ENCODE measurements at places on chromosomes 12 and 14.

DNA sequence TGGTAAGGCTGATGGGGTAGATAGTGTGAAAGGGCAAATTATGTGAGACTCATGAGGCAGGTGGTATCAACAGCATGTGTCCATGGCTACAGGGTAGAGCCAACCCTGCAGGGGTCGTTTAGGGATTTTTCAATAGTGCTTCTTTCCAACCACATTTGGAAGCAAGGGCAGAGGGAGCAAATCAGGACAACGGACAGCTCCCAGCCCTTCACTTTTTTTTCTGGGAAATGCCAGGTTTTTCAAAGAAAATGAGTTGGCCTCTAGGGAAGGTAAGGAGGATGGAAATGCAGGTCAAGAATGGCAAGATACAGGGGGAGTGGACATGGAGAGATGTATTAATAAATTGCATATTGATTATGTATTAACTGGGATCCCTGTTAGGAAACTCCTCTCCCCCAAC is 4.9 kb upstream of the CMA1 start:
- no peak for DNase-seq

GRCh38 chr12:110677206-110677911 is 11.6 kb downstream of the HVCN1 start:
- DNase-seq: no peak

DNA sequence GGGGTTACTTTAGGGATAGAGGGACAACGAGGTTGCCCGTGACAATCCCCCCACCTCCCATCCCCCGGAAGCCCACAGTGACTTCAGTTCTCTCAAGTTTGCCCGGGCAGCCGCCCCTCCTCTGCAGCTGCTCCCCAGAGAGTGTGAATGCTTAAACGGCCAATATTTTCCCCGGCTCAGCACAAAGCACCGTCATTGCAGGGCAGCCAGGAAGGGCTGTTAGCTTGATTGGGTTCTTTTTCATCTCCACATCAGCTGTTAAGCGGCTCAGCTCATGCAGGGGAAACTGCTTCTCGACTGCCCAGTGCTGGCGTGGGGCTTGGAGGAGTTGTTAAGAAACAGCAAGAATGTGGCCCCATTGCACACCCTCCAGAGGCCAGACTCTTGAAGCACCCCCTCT is 120.5 kb upstream of the NCOR2 start:
- DNase-seq: no peak

GRCh38 chr12:129550353-129550752 is 353.5 kb downstream of the TMEM132D start:
- no peak for DNase-seq

DNA sequence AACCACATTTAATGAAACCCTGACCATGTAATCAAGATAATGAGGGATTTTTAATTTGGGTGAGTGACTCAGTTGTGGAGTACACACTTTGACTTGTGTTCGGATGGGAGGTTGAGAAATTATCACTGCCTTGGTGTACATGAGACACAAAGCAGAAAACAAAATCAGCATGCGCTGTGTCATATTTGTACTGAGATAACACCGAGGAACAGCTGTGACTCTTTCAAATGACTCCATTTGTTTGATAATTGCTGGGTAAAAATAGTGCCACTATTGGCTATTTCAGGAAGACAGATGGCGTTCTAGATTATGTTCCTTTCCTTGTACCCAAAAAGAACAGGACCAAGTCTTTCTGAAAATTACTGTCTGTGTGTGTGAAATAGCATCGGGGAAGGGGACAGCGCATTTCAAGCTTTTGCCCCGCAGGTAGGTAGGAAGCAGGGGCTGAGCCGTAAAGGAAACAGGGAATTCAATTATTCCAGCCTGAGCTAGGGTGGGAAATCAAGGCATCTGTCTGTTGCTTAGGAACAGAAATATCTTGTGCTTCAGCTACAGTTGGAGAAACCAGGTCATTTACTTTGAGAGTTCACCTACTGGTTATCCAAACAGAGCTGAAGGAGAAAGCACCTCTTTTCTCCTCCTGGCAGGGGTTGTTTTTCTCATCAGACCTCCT is 114.3 kb downstream of the SNAPC1 start:
- DNase-seq: no peak

DNA sequence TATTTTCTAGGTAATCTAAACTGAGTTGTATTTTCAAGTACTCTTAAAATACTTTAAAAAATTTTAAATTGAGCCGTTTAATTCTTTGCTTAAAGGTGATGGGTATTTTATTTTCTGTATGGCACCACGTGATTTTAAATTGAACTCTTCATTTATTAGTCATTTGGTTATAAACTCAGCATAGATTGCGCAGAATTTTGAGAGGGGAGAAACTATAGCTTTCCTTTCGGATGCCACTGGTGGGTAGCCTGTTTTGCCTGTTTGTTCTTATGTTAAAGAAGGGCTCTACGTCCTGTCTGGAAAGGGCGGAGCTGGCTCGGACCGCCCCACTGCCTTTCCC is 411 bp upstream of the STYX start:
- DNase-seq: no peak

GRCh38 chr12:53207042-53207441 is at the start of gene ITGB7:
Gene ITGB7 (minus strand): TSS chr12:53207251. CDS start chr12:53200443, 6,808 bp downstream.
- no peak for DNase-seq

DNA sequence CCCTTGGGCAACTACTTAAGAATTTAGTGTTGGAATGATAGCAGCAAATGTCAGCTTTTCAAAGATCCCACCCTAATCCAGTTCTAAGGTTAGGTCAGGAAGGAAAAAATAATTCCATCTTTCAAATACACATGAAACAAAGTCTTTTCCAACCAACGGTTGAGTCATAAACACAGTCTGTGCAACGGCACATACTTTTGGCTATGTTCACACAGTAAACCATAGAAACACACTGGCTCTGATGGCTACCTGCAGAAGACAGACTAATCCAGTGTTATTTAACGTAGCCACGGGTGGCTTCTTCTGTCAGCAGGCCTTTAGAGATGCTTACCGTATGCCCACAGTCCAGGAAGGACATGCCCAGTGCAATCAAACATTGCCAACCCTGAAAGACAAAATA is 35.7 kb downstream of the HIGD1C start:
- DNase-seq: no peak

GRCh38 chr14:68679746-68680467 is 113.0 kb downstream of the ZFP36L1 start:
- DNase-seq: no peak

DNA sequence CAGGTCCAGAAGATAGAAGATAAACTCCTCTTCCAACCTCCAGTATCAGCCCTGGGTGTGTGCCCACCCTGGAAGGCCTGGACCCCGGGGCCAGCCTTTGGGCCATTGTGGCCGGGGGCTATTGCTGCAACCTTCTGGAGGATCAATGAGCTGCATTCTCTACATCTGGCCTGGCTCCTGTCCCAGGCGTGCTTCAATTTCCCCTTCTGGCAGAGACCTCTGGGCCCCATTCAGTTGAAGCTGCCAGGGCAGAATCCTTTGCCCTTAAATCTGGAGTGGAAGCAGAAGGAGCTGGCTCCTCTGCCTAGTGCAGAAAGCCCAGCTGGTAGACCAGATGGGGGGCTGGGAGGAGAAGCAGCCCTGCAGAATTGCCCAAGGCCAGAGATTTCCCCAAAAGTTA is 10.0 kb downstream of the NYNRIN start:
- no peak for DNase-seq

DNA sequence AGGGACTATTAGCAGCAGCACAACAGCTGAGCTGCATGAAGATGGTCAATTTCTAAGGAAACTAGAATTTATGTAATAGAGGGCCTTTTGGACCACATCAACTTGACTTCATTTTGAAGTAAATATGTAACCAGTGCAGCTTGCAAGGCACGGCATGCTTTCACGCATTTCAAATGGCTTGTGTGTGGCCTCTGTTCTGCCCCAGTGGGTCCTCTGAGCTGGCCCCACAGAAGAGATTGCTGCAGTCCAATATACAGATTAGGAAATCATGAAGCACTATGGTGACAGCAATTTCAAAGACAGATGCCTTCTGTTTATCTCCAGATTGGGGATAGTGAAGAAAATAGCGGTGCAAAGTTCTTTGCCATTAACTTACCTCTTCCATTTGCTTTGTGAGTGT is 101.4 kb downstream of the PDZRN4 start:
- DNase-seq: no peak

GRCh38 chr12:12786706-12787601 is 1.5 kb downstream of the APOLD1 start:
- DNase-seq: peak; percentile 53

GRCh38 chr12:31895449-31896150 is 63.6 kb upstream of the RESF1 start:
- DNase-seq: no peak

- DNase-seq: no peak
These were observed 368.9 kb upstream of the TMPO start for GRCh38 chr12:98146487-98146886.

DNA sequence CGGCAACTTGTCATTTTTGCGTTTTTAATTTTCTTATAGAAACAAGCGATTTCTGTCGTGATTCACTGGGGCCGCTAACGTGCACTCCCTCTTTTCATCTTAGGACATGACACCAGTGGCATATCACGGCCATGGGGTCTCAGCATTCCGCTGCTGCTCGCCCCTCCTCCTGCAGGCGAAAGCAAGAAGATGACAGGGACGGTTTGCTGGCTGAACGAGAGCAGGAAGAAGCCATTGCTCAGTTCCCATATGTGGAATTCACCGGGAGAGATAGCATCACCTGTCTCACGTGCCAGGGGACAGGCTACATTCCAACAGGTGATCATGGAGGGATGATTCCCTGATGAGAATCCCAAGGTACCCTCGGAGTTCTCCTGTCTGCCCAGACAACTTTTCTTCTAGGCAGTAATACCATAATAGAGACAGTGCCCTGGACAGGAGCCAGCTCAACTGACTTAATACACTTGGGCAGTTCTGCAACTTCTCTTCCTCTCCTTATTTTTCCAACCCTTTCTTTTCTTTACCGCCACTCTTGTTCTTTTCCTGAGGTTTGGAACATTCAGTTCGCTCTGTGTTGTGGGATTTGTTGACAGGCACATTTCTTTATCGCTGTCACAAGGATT is 821 bp downstream of the TMEM106C start:
- no peak for DNase-seq

- DNase-seq: no peak
These were observed 824 bp downstream of the OAS1 start for GRCh38 chr12:112907415-112908157.

DNA sequence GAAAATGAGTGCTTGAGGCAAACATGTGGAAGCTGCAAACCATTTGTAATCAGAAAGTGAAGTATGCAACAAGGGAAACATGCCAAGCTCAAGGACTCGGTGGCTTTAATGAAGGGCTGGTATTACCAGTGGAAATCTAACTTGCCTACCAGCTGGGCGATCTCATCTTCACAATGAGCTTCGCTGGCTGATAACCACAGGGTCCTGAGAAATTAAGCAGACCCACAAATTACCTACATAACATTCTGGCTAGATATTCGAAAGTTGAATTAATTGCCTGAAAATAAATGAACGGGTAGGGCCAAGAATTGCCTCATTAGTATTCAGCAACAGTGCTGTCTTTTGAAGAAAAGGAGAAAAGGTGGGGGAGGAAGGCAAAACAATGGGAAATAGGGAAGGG is 439.4 kb downstream of the PDZRN4 start:
- DNase-seq: no peak

DNA sequence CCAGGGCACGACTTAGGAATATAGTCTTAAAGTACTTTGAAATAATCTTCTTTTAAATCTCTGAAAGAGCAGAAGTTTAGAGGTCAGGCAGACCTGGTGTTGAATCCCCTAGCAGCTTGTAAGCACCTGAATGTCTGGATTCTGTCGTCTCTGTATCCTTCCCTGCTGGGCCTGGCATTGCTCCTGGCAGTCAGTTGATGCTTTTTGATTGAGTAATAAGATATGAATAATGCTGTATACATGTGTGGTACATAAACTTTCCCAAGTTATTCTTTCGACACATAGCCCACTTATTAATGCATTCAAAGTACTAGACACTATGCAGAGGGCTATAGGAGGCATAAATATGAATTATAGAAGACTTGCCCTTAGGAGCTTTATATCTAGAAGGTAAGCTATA is 31.4 kb downstream of the EVL start:
- no peak for DNase-seq

DNA sequence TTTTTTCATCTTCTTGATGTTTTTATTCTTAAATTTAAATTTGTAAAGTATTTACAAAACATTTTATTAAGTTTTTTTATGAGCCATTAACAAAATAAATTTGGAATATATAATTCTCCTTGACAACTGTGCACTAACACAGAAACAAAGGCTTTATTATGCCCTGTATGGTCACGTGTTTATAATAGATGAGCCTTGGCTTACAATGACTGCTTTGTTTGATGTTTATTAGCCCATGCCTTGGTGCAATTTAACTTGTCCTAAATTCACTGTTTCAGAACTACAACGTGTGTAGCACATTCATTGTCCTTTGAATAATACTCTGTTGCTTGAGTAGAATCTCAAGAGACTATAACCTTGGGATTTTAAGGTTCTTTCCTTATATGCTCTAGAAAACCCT is 59.8 kb downstream of the CNTN1 start:
- no peak for DNase-seq

GRCh38 chr14:64634558-64634957 is 69.7 kb upstream of the PLEKHG3 start:
- no peak for DNase-seq

GRCh38 chr12:9625019-9625418 is 17.3 kb upstream of the KLRB1 start:
- DNase-seq: no peak

DNA sequence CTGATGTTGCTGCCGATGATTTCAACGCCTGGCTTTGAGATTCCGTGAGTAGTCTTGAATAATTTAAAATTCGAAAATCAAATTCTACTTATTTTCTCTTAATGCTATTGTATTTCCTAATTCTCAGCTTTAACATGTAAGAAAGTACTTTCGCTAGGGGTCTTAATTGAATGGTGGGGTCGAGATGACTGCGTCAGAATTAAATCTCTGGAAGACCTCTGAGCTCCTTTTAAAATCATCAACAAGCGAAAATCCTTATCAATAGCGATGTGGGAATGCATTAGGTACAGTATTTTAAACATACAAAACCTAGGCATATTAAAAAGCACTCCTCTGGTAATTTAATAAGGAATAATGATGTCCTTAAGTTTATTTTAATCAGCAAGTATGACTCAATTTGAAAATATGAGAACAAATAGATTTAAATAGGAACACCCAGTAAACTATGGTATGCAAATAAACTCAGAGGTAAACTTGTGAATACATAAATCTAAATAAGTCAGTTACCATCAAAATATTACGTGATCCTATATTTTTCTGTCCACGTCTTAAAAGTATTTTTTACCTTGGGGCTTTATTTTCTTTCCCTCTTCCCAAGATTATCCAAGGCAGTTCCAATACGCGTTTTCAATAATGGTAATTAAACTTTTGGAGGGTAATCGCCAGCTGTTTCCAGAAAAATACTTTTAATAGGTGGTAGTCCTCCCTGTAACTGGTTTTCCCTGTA is 1.4 kb downstream of the FOXA1 start:
- DNase-seq: no peak

DNA sequence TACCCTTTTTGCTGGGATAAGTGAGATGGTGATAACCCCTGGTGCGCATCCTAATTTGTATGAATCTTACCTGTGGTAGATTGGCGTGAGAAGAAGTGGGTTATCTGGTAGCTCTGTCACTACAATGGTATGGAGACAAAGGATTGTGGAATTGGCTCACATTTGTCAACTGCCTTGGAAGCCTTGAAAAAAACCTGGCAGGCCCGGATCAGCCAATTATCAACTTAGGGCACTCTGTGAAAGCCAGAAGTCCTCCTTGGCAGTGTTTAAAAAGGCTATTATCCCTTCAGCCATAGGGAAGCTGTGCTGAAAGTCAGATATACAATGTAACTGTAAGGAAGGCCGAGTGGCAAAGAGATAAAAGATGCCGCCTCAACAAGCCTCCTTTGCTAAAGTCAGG is 56.5 kb downstream of the WASHC3 start:
- DNase-seq: no peak

All from stimulated activated CD4-positive, alpha-beta T cell treated with anti-CD3 and anti-CD28 coated beads, TNF-alpha, amount 100 ng/mL, for 4 hours (primary cell).